ENCODE measurements at places on chromosomes 3 and 15.

GRCh38 chr15:93583552-93583951 is 494.5 kb upstream of the RGMA start:
- DNase-seq: no peak

DNA sequence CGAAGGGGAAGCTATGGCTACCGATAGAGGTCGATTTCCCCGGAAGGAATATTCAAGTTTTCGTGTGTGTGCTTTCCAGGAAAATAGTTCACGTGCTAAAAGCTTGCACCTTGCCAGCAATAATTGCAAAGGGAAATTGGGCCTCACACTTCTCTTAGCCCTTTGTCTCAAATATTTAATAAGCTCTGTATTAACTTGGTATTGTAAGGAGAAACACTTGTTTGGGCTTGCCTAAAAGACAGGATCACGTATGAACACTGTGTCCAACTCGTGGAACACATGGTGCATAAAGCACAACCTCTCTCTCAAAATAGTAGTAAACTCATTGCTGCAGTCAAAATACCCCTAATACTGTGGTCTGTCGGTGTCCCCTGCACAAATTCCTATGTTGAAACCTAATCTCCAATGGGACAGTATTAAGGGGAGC is 352 bp upstream of the TMF1 start:
- DNase-seq: no peak

GRCh38 chr15:55619783-55620182 is 31.6 kb upstream of the PYGO1 start:
- no peak for DNase-seq

- DNase-seq: no peak
These were observed 10.6 kb upstream of the SOX2 start for GRCh38 chr3:181701096-181701495.

DNA sequence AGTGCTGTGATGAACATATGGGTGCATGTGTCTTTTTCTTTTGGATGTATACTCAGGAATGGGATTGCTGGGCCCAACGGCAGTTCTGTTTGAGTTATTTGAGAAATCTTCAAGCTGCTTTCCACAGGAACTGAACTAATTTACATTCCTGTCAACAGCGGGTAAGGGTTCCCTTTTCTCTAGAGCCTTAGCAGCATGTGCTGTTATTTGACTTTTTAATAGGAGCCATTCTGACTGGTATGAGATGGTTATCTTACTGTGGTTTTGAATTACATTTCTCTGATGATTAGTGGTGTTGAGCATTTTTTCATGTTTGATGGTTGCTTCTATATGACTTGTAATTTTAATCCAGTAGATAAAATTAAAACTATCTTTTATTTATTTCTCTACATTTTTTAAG is 1168.6 kb upstream of the ALCAM start:
- DNase-seq: no peak

DNA sequence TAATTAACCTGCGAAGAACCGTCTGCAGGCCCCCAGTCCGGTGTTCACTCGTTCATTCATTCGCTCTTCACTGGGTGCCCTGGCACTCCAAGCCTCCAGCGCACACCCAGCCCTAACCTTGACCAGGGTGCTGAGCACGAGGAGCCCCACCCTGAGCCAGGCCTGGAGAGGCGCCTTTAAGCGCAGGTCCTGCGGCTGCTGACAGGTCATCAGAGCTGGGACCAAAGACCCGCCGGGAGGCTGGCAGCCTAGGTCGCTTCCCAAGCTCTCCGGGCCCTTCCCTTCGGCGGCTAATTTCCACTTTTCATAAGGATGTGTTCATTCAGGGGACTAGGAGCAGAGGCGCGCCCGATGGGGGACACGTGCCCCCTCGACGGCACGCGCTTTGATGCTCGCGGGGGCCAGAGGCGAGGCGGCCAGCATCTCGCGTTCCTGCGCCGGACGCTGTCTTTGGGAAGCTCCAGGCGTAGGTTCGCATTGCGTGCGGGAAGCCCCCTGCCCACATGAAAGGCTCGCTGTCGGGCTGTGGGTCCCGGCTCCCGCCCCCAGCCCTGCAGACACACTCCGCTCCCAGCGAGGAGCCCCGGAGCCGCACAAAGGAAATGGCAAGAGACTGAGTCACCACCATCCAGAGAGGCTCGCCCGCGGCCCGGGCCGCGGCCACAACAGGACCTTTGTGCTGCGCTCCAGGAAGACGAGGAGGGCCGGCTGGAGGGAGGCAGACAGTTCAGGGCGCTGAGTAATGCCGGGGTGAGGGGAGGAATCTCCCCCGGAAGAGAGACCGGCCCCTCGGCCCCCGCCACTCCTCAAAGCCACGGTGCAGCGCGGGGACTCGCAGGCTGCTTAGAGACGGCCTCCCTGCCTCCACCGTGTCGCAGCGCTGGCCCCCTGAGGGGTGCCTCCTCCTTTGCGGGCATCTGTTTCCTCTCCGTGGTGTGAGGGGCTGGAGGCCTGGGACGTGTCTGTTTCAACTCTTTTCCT is 266.4 kb upstream of the HES1 start:
- no peak for DNase-seq

DNA sequence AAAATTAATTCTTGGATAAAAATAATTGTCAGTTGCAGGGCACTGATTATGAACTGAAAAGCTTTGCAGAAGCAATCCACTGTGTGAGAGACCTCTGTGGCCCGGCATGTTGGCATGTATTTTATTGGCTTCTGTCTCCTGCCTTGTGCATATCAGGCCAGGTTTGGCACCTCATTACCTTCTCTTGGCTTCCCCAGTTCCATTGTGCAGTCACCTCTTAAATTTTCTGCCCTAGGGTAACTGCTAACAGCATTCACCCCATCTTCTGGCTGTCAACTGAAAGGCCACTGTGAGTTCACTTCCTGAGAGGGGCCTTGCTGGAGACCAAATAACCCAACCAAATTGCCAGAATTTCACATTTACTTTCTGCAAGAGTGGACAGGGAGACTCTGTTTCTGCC is 92.7 kb upstream of the RARB start:
- no peak for DNase-seq

DNA sequence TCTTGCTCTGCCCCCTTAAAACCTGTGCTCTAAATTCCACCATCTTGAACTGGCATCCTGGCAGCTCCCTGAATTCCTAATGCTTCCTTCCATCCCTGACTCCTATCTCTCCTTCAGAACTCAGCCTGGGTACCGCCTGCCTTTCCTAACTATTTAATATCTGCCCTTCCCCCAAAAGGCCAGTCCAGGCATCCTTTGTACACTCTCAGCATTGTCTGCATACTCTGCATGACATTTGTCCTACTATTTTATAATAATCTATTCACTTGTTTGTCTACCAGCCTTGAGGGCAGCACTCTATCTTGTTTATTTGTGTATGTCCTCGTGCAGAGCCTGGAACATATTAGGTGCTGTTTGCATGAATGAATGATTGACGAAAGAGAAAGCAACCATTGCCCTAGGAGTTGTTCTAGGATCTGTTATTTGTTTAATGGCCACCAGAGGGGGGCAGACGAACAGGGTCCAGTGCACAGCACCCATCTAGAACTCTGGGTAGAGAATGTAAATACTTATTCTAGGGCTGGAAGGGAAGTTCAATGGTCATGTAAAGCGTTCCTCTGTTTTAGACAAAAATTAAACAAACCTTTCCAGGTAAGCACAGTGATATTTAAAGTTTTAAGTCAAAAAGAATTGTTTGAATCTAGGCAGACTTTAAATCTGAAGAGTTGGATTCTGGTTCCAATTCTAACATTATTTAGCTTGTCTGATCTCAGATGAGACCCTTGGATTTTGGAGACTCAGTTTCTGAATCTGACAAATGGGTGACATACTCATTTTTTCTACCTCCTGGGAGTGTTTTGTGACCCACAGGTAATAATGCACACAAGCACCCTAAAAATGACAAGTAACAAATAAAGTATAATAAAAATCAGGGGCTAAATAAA is 125.8 kb upstream of the GALNT15 start:
- peak; percentile 33 for DNase-seq

DNA sequence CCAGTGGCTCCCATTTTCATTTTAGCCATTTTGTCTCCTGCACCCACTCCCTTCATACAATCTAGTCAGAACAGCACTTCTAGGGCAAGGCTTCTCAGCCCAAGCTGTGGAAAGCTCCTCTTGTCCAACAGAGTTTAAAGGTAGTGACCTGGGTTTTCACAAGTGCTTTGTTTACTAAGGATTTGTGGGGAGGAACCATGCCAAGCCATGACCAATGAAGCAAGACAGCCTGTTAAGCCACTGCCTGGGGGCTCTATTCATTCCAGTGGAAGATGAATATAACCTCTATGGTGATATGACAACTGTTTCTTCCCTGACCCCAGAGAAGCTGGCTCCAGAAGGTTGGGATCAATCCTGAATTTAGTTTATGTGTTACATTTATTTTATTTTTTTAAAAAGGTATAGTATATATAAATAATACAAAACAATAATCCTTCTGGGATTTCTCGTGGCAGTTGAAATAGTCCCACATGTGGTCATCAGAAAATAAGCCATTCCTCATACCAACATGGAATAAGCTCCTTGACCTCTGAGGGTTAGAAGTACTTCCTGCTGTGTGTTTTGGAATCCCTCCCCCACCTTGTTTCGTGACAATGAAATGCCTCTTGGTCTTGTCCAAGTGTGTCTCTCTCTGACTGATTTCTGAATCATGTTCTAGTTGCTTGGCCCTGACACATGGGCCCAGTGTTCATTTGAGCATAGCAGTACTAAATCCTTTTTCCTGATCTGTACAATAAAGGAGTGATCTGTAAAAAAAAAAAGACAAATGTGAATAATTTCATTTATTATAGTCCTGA is 13.3 kb upstream of the THUMPD3 start:
- DNase-seq: no peak

DNA sequence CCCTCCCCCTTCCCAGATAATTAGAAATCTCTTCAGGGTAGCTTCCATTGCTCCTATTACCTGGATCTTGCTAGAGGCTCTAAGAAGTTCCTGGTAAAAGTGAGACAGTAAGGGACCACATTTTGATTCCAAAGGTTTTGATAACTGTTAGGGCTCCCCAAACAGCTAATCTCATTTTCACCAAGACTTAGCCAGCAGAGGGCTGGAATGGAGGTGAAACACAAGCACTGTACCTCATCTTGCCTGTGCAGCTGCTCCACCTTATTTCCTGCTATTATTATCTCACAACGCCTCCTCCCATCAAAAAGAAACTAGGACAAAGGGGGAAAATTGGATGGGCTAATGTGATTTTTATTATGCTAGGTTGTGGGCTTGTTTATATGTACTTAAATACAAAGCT is 7.3 kb downstream of the SETD5 start:
- DNase-seq: no peak

DNA sequence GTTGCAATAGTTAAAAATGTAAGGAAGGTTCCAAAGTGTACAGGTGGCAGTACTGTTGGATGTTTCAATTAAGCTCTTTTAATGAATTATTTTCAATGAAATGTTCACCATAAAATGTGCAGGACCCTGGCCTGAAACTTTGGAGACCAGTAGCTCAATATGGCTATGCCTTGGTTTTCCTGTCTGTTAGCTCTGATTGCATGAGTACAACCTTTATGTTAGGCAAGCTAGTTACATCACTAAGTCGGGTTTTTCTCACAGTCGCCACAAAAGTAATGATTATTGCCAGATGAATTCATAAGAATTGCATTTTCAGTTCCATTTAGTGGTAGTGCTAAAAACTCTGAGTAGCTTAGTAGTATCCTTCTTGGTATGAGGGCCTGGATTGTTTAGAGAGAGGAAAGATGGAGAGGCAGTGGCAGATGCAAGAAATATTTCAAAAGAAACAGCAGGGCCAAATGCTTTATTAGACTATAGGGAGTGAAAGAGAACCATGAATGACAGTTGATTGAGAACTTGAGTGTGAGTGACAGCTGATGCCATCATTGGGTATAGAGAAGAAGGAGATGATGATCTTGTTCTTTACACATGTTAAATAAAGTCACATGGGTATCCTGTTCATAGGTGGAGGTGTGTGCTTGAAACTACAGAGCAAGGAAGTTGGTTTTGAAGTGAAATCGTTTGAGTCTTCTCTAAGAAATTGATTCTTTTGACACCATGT is 109.5 kb downstream of the AKAP13 start:
- no peak for DNase-seq

DNA sequence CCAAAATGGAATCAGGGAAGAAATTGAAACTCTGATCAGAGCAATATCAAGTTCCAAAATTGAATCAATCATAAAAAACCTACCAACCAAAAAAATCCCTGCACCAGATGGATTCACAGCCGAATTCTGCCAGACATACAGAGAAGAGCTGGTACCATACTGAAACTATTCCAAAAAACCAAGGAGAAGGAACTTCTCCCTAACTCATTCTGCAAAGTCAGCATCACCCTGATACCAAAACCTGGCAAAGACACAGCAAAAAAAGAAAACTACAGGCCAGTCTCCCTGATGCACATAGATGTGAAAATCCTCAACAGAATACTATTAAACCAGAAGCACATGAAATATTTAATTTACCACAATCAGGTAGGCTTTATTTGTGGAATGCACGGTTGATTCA is 118.1 kb downstream of the MYRIP start:
- DNase-seq: no peak

DNA sequence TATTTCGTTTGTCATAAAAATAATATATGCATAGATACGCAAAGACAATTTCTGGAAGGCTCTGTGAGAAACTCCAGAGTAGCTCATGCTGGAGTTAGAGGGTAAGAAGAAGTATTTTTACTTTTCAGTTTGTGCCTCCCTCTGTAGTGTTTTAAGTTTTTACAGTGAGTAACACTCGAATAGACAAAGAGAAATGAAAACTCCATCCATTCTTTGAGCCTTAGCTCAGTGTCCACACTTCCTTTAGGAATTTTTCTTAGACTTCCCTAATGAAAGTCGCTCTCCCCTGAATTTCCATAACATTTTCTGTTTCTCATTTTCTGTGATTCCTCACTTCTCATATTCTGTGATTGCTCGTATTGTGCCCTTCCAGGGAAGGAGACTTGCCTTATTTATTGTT is 2.1 kb downstream of the BLOC1S6 start:
- no peak for DNase-seq

- DNase-seq: no peak
These were observed 152.0 kb downstream of the LMLN start for GRCh38 chr3:198112031-198112430.

DNA sequence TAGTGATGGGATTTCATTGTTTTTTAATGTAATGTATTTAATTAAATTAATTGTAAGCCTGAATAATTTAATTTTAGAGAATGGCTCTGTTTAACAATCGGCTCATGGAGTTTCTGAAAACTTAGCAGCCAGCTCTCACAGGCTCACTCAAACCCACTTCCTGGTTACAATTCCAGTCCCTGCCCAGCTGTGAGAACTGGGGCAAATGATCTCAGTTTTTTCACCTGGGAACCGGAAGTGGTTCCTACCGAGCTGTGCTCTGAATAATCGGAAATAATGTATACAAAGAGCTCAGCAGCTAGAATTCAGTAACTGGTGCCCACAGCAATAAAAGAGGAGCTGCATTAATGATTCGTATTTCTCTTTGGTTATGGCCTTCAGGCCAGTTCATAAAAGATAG is 244.3 kb upstream of the MCTP2 start:
- no peak for DNase-seq

DNA sequence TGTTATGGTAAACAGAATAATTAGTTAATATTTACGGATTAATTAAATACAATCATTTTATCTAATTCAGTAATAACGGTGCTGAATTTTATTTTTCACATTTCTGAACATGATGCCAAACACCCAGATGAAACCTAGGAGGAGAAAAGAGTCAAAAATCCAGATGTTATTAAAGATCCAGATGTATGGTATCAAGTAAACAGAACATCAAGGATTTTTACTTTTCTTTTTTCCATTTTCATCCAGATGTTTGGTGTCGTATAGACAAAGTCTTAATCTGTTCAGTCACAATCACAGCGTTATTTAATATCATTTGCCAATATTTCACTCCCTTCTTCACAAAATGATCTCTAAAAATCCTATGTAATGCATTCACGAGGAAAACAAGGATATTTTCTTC is 64.0 kb upstream of the NR2F2 start:
- DNase-seq: no peak
